ENCODE measurements at places on chromosomes 2 and 18.

- no peak for DNase-seq
Measured at GRCh38 chr2:7209757-7210555, 292.7 kb downstream of the RNF144A start.

GRCh38 chr2:101371636-101372035 is 15.7 kb downstream of the CREG2 start:
- DNase-seq = no peak

GRCh38 chr2:233593201-233593600 is 24.2 kb upstream of the UGT1A8 start:
- DNase-seq = no peak

DNA sequence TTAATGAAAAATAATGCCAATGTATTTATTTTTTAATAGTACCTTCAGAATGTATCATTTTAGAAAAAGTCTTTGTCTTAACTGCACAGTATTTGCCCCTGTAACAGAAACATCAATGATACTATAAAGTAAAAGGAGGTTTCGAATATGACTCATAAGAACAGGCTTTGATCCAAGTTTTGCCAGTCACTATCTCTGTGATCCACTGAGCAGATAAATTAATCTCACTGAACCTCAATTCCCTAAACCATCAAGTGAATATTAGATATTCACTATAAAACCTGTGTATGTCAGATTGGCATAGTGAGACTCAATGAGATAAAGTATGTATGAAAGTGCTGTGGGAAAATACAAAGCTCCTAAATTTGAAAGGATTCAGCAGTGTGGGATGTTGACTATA is 292.1 kb downstream of the EXOC6B start:
- no peak for DNase-seq

- DNase-seq = no peak
Measured at GRCh38 chr2:214077727-214078126, 333.1 kb upstream of the VWC2L start.

GRCh38 chr18:55665506-55665905 is 77.5 kb upstream of the TCF4 start:
- DNase-seq = no peak

DNA sequence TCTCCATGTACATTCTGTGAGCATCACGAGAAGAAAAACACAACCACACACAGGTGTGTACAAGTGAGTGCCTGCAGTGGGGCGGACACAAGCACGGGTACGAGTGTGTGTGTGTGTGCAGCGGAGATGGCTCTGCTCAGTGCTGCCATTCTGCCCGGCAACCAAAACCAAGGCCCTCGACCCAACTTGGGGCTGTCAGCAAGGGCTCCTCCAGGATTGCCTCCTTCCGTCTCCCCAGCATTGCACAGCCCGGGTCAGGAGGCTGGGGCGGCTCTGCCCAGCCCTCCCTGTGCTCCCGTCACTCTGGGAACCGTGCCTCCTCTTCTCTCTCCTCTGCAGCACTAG is 66.5 kb downstream of the PXDN start:
- DNase-seq = no peak

GRCh38 chr2:68765739-68766375 is 31.2 kb downstream of the ARHGAP25 start:
- DNase-seq = no peak

DNA sequence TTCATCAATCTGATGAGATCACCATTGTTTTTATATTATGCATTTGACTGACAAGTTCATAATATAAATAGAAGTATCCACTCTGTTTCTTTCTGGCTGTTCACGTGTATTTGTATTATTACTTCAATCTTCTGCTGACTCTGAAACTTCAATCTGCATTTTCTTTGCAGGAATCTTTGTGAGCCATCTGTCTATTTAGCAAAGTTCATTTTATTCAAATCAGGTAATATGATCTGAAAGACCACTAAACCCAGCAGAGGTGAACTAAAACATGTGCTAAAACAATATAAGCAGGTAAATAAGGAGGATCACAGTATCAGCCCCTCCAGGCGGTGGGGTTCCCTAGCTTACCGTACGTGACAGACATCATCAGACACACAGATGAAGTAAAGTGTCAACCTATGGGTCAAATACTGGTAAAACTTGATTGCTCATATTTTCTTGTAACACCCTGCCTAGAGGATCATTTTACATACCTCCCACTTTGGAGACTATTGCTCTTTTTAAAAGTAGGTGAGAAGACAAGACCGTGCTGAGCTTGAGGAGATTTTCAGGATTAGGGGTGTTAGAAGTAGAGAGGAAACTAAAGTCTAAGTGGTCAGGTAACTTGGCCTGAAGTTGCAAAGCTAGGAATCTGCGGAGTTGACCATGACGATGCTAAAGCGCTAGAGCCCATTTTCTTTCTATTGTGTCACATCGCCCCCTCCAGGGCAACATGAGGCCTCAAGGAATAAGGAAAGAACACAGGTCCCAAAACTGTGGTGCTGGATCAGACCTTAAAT is 9.0 kb downstream of the DTNB start:
- DNase-seq = no peak

GRCh38 chr2:100235581-100235980 is 86.7 kb downstream of the LONRF2 start:
- DNase-seq = no peak

- no peak for DNase-seq
Measured at GRCh38 chr18:39506581-39507330, 1941.2 kb upstream of the CELF4 start.

DNA sequence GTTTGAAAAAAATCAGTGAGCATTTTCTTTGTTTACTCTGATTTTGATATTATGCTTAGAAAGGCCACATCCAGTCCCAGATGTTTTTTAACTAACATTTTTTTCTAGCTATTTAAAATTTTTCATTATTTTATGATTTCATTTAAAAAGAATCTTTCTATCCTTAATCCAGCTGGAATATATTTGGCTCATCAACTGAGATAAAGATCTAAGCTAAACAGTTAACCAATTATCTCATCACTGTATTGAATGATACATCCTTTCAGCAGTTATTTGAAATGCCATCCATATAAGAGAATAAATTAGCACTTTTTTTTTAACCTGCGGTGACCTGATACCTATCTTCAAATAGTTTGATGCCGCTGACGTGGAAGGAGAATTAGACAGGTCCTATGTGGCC is 245.5 kb upstream of the COPS8 start:
- DNase-seq = no peak

GRCh38 chr2:237886685-237887481 is 27.5 kb downstream of the RAMP1 start:
- no peak for DNase-seq

- DNase-seq = no peak
Measured at GRCh38 chr2:168207851-168208250, 39.5 kb downstream of the STK39 start.

- DNase-seq = no peak
Measured at GRCh38 chr2:111652038-111652437, 232.0 kb downstream of the ANAPC1 start.

DNA sequence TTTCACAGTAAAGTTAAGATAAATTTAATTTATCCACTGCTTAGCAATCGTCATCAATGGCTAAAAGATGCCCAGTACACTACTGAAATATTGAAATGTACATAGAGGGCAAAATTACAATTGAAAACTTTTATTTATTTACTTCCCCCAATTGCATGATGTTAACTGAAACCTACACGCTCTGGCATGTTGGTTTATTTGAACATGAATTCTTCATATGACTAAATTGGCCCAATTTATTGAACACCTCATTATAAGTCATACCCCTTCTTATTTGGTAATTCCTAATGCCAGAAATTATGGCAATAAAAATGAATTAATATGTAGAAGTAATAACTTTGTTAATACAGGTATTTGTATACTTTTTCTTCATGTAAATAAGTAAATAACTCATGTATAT is 183.0 kb upstream of the ZC3H15 start:
- DNase-seq = no peak

DNA sequence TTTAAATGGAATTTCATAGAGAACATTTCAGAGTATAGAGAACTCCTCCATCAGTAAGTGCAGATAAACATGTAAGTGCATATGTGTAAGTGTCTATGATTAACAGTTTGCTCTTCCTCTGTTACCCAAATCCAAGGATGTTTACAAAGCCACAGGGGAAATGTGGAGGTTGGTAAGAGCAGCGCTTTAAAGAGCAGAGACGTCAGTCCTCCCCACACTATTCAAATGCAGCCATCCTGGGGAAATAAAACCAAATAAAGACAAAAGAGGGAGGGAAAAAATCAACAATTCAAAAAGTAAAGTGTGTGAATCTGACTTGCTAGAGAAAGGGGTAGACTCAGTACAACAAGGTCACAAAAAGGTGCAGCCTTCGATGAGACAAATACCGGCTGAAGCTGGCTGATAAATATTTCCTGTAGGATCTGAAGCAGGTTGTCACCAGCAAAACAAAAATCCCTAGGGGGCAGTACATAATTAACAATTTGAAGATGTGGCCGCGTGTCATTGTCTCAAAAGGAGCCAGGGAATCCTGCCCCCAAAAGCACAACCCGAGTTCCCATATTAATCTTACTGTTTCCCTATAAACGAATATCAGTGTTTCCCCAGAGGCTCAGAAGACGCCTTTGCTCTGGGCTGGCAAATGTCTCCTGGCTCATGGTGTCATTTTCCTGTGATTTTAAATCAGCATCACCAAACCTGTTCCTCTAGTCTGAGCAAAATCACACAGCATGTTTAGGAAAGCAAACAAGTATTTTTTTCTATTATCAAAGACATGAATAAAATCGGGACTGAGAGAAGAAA is 216.5 kb downstream of the CDCA7 start:
- no peak for DNase-seq

GRCh38 chr2:239966853-239967552 is 58.1 kb downstream of the NDUFA10 start:
- DNase-seq = no peak

- no peak for DNase-seq
Measured at GRCh38 chr2:137951586-137951985, 12.7 kb upstream of the HNMT start.
